NCI-H1436 treated with DMSO at 0.1 percent for 48 hours (cell line): ENCODE measurements at places on chromosomes 16 and 17.

DNA sequence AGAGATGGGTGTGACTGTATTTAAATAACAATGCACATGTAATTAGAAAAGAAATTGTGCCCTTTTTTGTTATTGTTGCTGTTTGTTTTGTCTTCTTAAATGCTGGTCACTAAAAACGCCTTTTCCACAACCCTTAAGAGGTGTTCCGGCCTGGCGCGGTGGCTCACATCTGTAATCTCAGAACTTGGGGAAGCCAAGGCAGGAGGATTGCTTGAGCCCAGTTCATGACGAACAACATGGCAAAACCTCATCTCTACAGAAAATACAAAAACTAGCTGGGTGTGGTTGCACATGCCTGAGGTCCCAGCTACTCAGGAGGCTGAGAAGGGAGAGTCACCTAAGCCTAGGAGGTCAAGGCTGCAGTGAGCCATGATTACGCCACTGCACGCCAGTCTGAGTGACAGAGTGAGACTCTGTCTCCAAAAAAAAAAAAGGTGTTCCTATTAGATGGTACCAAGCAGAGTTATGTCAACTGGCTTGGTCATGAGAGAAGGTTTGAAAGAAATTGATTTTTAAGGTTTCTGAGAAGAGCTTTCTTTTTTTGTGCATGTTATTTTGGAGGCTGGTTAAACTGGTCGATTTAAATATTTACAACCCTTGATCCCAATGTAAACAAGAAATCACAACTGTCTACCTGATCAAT, 23.5 kb upstream of the RFFL start:
- no peak for DNase-seq

GRCh38 chr17:67594115-67594880, 123.4 kb upstream of the NOL11 start:
- no peak for DNase-seq

DNA sequence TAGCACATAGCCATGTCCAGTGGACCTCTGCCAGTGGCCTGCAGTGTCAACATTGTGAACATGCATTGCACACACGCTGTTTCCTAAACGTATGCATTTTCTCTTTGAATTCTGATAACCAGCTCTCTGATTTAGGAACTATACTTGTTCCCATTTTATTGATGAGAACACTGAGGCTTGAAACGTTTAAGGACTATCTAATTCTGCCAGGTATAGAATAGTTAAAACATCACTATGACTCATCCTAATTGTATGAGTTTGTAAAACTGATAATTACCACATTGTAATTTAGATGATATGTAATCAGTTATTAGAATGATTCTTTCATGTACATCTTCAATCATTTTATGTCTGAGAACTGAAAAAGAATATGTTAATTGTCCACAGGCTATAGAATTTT, 3.1 kb downstream of the BEAN1 start:
- no peak for DNase-seq

GRCh38 chr16:80718480-80719220, 85.7 kb downstream of the CDYL2 start:
- no peak for DNase-seq

DNA sequence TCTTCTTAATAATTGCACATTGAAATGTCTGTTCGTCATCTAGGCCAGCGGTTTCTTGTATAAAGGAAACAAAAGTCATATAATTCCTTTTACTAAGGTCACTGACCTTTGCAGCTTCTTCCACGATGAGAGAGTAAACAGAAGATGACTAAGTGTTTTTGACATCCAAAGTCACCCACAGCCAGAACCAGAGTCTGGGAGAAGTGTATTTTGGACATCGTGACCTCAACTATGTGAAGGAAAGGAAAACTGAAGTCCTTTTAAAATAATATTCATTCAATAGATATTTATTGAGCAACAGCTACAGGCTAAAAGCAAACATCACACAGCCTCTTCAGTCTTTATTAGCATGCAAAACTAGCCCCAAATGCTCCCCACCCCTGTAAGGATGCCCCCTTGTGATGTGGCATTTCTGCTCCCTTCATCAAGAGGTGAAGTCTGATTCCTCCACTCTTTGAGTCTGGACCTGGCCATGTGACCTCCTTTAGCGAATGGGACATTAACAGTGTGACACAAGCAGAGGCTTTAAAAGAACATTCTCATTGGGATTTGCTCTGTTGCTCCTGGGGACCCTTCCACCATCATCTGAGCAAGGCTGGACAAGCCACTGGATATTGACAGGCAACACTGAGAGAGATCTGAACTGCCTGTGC, 8.1 kb upstream of the PMP22 start:
- DNase-seq, result no peak

DNA sequence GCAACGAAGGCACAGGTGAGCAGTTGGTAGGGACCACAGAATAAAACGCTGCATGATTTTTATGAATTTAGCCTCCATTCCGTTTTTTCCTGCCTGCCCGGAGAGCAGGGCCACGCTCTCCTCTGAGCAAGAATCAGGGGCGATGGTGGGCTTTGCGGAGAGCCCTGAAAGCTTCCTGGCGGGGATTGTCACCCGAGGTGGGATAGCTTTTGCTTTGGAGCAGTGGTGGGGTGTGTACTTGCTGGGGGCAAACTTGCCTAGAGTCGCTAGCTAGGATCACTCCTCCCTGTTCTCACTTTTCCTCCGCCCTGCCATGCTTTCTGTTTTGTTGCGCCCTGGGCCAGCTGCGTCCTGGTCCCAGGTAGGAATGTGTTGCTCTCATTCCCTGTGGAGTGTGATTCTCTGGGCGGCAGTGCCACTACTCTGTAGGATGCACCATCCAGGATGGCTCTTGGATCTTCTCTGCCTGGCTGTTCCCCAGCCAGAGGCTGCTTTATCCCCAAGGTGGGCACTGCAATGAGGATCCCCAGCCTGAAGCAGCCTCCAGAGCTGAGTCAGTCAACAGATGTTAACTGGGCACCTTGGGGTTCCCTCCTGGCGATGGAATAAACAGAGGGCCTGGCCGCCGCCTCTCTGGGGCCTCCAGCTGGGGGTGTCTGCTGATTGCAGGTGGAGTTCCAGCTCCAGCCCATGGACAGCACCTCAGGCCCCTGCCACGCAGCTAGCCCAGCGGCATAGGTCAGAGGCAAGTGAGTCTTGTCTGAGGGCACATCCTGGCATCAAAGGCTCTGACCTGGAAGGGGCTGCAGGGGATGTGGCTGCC, 360.9 kb upstream of the TNRC6C start:
- DNase-seq, result no peak

DNA sequence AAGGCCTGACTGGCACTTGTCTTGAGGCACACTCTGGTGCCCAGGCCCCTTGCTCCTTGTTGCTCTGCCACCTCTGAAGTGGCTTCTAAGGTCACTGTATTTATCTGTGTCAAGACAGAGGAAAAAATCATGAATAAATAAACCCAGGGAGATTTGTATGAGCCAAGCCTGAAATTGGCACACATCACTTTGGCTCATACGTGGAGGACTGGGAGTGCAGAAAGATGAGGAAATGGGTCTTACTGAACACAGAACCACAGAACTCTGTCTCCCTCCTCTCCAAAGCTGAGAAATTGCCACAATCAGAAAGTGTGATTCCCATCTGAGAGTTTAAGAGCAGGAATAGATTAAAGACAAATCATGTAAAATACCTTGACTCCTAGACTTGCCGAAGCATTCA, 27.1 kb upstream of the C16orf78 start:
- no peak for DNase-seq

DNA sequence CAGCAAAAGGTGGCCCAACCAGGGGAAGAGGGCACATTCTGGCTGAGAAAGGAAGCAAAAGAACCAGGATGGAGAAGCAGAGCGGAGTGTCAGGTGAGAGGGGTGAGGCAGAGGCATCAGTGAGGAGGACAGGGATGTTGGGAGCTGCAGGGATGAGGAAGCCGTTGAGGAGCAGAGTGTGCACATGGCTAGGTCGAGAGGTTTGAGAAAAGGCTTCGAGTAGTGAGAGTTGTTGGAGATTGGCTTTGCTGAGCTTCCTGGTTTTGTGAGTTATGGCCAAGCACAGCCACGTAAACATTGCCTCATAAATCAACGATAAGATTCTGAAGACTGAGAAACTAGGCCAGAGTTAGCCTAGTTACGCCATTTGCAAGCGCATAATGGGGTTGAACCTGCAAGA, 26.9 kb downstream of the DNAH2 start:
- no peak for DNase-seq
